ENCODE measurements at places on chromosomes 11 and 22. TPM values are rescaled to one million over a fixed set of nuclear protein-coding genes. Genes with fewer than 3 reads are reported as not detected.

GRCh38 chr11:128476049-128476448, 111.3 kb downstream of the ETS1 start:
- DNase-seq, result no peak

TREH gene
- not detected for total RNA-seq

UPK3A gene
- total RNA-seq, result not detected

DNA sequence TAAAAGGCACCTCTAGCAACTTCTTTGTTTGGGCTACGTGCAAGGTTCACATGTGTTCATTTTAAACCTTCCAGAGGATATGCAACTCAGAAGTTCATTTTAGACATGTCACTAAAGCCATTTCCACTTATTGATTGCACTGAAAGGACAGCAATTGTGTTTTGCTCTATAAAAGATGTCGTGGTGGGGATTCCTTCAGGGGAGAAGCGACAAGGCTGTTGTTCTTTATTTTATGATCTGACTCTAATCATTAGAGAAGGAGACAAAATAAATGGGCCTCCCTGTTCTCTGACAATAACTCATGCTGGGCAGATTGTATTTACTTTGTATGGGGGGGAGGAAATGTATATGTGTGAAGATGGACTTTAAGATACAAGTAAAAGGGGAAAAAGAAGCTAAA, 370.1 kb upstream of the ARHGAP42 start:
- no peak for DNase-seq

FAM181B gene
- total RNA-seq, result 0.08 TPM

FOLR2 gene
- not detected for total RNA-seq

GRCh38 chr11:2768471-2769408, 68.9 kb upstream of the KCNQ1OT1 start:
- DNase-seq, result no peak

DNA sequence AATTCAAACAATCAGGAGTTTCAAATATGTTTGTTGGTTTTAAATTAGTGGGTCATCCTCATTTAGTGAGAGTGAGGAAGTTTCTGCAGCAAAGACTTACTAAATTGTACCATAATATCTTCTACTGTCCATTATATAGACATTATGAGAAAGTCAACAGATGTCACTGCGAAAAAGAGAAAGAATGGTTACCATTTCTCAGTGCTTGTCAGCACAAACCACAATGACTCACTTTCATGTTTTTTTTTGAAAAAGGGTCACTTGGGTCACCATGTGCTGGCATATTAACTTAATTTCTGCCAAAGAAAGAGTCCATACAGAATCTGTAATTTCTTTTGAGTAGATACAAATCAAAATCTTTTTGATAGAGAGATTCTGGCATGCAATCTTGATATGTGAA, 924.6 kb upstream of the FAT3 start:
- no peak for DNase-seq

DNA sequence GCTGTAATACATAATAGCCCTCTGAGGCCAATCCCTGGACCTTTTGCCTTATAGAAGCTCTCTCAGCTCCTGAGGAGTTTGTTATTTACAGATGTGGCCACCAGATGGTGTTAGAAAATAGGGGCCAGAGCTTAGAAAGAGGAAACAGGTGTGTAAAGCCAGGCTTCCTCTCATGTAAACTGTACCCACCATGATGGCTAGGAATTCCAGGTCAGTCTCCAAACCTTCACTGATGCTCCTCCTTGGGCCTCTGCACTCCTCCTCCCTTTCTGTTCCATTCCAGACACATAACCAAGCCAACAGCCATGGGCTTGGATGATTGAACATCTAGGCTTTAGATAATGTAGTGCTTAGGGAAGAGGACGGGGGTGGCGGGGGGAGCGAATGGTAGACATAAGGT, 39.7 kb downstream of the USP35 start:
- no peak for DNase-seq

GRCh38 chr11:6563121-6563619, 40.2 kb downstream of the RRP8 start:
- DNase-seq, result no peak

Data from CD4-positive, alpha-beta T cell (primary cell).